ENCODE measurements at places on chromosomes 12 and 14.

DNA sequence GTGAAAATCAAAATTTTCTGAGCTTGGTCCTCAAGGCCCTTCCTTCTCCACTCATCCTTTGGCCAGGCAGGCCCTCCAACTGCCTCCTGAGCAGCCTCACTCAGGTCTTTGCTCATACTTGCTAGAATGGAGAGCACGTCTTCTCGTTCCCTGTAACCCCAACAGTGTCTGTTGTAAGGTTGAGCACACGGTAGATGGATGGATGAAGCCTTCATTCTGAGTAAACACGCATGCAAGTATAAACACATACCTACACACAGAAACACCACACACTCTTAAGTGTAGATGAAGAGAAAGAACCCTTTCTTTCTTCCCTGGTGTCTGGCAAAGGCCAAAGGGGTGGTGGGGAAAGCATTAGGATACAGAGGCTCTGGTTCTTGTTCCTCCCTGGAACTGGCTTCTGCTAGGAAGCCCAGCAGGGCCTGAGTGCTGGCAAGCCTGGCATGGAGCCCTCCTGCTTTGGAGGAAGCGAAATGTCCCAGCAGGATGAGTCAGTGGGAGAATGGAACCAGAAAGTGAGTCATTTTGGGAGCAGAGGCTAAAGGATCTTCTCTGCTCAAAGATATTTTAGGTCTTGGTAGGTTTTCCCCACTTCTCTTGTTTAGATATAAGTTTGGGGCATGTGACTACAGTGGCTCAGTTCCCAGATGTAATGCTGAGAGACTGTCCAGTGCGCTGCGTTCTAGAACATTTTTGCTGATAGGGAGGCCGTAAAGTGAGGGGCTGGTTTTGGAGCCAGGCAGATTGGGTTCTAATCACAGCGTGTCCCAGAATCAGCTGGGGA, 127.4 kb downstream of the CACNA1C start:
- no peak for DNase-seq

- no peak for DNase-seq
Measured at GRCh38 chr12:114306646-114307045, 99.3 kb downstream of the TBX5 start.

DNA sequence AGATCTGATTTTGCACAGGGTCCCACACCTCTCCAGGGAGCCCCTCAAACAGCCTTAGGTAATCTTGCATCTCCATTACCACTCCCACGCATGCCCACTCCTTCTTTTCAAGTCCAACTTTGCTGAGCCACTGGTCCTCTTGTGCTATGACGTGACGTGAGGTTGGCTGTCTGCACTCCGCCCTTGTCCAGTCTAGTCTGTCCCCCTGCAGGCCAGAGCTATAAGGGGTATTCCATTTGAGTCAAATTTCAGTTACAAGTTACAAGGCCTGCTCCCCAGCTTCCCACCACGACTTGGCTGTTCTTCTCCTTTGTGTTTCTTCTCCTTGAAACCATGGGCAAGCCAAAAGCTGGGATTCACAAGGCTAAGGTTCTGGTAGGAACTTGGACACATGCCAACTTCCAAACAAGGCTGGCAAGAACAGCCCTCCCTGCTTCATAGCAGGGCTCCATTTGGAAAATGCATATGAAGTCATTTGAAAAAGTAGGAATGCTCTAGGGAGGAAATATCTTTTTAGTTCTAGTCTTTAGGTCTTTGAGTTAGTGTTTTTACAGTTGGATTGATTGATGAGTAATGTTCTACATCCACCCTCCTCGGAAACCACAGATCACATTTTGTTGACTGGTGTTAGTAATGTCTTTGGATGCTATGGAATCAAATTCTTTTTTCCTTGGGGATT, 49.1 kb downstream of the KCNA1 start:
- DNase-seq: no peak

DNA sequence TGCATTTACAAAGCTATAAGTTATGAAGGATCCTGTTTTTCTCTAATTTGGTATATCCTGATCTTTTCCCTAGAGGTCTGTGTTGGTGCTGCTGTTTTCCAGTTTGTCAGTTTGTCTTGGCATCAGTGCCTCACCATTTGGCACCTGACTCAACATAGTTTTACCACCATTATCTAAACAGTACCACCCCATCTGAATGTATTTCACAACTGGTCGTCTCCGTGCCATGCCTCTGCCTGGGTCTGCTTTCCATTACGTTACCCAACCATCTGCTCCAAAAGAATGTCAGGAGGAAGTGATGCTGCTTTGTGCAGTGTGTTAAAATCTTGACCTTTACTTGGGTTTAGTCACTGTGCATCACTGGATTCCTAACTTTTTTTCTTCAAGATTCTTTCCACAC, 129.3 kb upstream of the RASSF8 start:
- DNase-seq: no peak

DNA sequence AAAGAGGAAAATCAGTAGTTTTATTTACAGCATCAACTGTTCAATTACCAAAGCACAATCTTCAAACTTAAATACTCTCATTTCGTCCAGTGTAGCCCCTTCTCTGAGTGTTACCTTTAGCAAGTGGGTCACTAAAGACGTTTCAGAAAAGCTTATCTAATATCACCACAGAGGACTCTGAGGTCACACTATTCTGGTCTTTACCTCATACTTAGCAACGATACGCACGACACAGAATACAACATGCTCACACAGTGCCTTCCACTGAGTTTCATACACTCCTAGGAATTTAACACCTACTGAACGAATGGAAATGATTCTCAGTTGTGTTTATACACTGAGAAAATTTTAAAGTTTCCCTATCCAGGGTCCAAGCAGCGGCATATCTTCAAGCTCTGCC, 2.0 kb downstream of the SYT10 start:
- no peak for DNase-seq

- no peak for DNase-seq
Measured at GRCh38 chr14:22221508-22221907, 367.5 kb downstream of the DAD1 start.

GRCh38 chr12:24507827-24508226, 441.1 kb downstream of the BCAT1 start:
- DNase-seq: no peak

DNA sequence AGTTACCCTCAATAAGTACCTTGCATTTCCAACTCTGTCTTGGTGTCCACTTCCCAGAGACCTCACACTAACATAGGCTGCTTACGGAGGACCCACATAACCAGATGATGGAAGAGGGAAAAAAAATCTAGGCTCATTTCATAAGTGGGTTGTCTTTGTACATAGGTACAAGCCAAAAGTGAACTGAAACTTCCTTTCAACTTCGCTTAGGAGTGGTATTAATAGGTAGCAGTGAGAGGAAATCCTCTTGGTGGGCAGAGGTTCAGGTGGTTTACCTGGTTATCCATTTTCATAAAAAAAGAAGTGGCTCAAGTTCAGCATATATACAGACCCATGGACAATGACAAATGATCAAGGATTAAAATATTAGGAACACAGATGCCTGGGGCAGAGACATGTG, 35.8 kb upstream of the RNU6-7 start:
- no peak for DNase-seq

GRCh38 chr12:58414398-58414871, 473.1 kb downstream of the ATP23 start:
- no peak for DNase-seq

- no peak for DNase-seq
Measured at GRCh38 chr14:49975799-49976198, 82.9 kb downstream of the ARF6 start.

GRCh38 chr12:46373301-46374296, 1.0 kb upstream of the SLC38A2 start:
- DNase-seq: no peak

DNA sequence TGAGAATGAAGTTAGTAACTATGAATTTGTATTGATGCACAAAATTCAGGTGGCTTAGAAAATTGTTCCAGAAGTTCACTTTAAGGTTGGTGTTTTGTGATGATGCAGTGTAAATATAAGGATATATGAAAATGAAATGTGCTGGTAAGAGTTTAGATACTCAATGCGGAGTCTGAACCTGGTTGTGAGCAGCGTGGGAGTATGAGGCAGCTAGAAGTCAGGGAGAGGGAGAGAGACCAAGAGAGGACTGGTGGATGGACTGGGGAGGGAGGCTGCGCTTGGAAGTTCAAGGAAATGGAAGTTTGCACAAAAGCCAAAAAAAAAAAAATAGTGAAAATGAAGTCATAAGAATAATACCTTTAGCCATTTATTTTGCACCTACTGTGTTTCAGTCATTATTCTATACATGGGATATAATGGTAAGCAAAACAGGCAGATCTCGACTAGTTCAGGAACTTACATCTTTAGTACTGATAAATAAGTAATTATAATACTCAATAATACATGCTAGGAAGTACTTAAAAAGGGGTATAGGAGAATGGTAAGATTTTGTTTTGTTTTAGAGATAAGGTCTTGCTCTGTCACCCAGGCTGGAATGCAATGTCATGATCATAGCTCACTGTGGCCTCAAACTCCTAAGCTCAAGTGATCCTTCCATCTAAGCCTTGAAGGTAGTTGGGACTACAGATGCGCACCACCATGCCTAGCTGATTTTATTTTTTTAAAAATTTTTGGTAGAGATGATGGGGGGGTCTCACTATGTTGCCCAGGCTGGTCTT, 10.0 kb upstream of the RAB21 start:
- no peak for DNase-seq

- peak; percentile 53 for DNase-seq
Measured at GRCh38 chr12:9634177-9634803, 26.6 kb upstream of the KLRB1 start.

- no peak for DNase-seq
Measured at GRCh38 chr12:123044351-123044750, 63.9 kb downstream of the ARL6IP4 start.

DNA sequence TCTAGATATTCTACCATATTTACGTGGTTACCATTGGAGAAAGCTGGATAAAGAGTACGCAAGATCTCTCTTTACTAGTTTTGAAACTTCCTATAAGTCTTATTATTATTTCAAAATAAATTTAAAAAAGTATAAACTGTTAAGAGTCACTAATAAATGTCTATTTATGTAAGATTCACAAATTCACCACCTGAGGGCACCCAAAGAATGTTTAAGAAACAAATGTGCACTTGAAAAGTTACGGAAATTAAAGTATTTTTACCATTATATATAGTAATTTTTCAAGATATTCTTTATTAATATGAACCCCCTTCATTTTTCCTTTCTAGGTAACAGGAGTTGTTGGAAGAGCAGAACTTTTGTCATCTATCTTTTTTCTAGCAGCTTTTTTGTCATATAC, 11.9 kb downstream of the TMTC3 start:
- no peak for DNase-seq

- no peak for DNase-seq
Measured at GRCh38 chr14:32005628-32006027, 71.5 kb upstream of the ARHGAP5 start.

GRCh38 chr12:113826805-113827538, 139.2 kb downstream of the RBM19 start:
- no peak for DNase-seq

- no peak for DNase-seq
Measured at GRCh38 chr12:49983892-49984291, 11.1 kb downstream of the AQP6 start.

- no peak for DNase-seq
Measured at GRCh38 chr14:47606566-47606965, 68.8 kb downstream of the MDGA2 start.

DNA sequence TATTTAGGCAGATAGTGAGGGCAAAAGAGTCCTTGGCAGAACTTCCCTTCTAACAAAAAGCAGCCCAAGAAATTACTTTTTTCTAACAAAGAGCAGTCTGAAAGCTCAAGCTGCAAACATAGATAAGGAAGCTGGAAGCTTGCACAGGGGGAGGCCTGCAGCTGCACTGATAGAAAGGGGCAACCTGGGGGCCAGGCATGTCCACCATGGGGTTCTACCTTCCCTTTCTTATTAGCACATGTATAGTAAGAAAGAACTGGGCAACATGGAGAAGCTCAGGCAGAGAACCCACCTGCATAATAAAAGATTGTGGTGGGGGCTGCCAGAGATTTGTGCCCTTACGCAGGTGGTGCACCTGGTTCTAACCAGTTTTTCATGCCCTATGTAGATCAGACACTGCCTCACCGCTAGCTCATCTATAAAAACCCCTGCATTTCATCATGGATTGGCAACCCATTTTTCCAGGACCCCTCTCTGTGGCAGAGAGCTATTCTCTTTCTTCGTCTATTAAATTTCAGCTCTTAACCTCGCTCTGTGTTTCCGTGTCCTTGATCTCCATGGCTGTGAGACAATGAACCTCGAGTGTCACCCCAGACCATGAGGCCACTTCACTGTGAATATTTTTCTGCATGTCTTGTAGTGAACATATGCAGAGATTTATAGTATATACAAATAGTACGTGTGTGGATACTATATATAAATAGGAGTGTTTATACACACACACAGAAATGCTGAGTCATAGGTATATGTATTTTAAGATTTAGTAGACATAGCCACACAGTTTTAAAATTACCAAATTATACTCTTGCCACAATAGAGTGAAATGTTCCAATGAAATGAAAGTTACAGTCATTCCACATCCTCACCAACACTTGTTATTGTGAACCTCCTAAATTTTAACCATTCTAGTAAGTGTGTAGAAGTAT, 53.0 kb downstream of the PEX5 start:
- DNase-seq: no peak

DNA sequence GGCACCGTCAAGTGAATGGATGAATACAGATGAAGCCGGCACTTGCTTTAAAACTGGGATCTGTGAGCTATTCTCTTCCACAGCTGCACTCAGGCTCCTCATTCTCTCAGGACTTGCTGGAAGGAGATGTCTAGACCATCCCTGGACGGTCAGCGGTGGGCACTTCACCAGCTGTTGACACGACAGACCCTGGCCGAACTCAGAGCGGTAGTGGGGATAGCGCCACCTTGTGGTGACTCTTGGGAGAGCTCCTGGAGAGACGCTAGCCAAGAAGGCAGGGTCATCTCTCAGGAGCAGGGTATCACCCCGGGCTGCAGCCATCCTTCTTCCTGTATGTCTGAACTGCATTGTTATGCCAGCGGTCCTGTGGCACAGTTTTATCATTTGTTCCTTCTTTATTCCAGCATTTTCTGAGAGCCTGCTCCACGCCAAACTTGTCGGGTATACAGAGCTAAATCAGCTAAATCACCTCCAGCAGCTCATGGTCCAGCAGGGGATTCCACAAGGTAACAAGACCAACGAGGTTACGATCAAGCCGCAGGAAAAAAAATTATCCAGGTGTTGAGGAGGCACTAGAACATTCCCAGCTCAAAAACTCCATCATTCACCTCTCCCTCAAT, 10.0 kb downstream of the WNT1 start:
- DNase-seq: peak; percentile 69
